ENCODE measurements at places on chromosomes 7 and 10.

DNA sequence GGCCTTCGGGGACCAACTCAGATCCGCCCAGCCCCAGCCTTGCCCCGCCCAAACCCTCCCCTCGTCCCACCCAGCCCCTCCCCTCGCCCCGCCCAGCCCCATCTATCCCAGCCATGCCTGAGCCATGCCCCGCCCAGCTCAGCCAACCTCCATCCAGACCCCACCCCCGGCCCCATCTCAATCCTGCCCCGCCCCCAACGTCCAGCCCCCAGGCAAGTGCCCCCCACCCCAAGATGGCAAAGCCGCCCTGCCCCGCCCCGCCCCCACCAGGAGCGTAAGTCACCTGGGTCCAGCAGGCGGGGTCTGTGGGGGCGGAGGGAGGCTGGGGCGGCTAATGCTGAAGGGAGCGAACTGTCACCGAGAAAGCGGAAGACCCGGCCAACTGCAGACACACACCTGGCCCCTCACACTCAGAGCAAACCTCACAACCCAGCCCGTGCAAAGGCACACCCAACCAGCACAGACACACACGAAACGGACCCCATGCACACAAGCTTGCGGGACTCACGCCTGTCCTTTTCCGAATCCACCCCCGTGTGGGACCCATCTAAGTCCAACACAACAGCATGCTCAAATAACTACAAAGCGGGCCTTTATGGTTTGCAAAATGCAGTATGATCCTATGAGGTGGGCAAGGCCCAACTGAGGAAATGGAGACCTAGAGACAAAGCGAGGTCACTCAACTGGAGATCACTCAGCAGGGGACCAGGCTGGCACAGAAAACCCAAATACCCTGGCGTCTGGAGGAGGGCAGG lies 11.5 kb upstream of the OGA start:
- peak; percentile 34 for DNase-seq

DNA sequence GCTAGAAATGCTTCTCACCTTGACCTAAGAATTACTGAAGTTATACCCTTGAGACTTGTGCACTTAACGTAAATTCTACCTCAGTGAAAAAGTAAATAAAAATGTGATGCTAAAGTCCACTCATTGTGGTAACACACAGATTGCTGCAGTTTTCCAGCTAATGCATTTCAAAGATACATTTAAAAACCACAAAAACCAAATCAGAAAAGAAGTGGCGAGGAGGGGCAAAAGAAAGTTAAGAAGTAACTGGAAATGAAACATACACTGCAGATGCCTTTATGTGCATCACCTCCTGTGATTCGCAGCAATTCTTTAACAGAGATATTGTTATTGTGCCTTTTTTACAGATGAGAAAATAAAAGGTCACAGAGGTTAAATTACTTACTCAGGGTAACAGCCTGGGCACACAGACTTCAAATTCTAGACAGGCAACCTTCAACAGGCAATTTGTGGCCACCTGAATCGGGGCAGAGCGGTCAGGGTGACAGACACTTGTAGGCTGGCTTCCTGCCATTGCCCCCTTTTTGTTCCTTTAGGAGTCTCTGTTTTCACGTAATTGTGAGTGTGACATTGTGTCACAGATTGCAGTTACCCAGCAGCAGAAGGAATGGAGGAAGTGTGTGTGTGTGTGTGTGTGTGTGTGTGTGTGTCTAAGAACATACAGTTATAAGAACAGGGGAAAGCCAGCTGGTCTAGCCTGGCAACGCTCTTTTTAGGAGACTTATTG lies 1.9 kb downstream of the WIPF3 start:
- no peak for DNase-seq

GRCh38 chr10:115830265-115830970 lies 442.6 kb downstream of the GFRA1 start:
- DNase-seq: no peak

- no peak for DNase-seq
These were observed 200.7 kb upstream of the AHR start for GRCh38 chr7:17097668-17098297.

DNA sequence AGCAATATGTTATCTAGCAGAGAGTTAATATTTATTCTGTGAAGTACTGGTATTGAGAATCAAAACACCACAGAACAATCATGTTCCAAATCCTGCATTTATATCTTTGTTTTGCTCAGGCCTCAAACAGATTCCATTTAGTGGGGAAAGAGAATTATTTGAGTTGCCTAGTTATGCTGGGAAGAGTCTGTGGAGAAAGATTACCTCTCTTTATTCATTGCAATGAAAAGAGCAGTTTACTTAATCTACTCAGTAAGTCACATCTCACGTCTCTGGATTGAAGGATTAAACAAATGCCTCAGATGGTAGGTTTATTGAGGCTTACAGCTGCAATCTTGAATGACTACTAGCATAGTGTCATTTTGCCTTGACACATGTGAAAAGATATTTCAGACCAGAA lies 76.4 kb downstream of the RUNDC3B start:
- no peak for DNase-seq
